ENCODE measurements at places on chromosomes 7 and 10.

DNA sequence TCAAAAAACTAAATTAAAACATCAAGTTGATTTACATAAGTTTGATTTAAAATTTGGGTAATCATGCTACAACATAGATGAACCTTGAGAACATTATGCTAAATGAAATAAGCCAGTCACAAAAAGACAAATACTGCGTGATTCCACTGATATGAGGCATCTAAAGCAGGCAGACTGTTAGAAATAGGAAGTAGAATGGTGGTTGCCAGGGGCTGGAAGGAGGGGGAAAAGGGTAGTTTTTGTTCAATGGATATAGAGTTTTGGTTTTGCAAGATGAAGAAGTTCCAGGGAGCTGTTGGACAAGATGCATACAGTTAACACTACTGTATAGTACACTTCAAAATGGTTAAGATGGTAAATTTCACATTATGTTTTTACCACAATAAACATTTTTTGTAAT, 45.0 kb upstream of the IFRD1 start:
- DNase-seq: no peak

GRCh38 chr7:74466196-74466813, 12.6 kb downstream of the GTF2IRD1 start:
- no peak for DNase-seq

DNA sequence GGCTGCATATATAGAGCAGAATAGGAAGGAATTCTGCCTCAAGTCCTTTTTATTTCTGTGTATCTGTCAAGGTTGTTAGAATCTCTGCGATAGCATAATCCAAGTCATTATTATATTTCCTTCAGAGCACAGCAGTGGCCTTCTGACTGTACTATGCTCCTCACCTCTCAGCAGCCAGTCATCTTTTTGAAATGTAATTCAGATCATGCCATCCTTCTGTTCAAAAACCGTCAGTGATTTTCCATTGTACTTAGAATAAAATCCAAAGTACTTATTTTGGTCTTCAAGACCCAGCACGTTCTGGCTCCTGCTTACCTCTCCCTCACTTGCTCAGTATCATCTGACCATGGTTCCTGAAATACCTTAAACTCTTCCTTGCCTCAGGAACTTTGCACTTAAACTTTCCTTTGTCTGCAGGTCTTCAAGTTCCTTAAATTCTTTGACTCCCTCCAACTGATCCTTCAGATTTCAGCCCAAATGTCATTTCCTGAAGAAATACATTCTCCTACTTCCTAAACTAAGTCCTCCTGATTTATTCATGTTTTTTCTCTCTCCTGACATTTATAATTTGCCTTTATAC, 112.4 kb downstream of the ST7 start:
- DNase-seq: no peak

GRCh38 chr10:130489891-130490290, 353.7 kb downstream of the GLRX3 start:
- DNase-seq: no peak

- no peak for DNase-seq
Measured at GRCh38 chr7:40147371-40148246, 12.8 kb downstream of the SUGCT start.

GRCh38 chr10:84563868-84564267, 235.5 kb downstream of the CCSER2 start:
- no peak for DNase-seq

DNA sequence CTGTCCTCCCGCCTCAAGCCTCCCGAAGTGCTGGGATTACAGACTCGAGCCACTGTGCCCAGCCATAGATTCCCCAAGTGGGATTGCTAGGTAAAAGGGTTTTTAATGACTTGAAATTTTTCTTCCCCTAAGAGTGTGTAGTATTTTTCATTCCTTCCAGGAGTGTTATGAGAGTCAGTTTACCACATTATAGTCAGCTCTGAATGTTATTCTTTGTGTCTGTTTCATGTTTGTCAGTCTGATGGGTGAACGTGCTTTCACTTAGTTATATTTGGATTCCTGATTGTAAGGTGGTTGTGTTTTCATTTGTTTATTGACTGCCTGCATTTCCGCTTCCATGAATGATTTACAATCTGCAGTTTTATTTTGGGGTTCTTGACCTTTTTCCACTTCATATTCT, 6.3 kb downstream of the ZNF212 start:
- DNase-seq: no peak

DNA sequence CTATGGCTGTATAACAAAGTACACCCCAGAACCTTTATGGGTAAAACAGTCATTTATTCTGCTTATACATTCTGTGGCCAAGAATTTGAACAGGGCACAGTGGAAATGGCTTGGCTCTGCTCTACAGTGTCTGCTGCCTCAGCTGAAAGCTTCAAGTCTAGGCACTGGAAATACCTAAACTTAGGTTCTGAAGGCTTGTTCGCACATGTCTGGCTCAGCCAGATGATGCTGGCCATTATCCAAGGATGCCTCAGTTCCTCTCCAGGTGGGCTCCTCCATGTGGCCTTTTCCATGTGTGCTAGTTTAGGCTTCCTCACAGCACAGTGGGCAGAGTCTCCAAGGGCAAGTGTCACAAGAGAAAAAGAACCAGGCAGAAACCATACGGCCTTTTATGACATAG, 76.8 kb downstream of the RALA start:
- no peak for DNase-seq

DNA sequence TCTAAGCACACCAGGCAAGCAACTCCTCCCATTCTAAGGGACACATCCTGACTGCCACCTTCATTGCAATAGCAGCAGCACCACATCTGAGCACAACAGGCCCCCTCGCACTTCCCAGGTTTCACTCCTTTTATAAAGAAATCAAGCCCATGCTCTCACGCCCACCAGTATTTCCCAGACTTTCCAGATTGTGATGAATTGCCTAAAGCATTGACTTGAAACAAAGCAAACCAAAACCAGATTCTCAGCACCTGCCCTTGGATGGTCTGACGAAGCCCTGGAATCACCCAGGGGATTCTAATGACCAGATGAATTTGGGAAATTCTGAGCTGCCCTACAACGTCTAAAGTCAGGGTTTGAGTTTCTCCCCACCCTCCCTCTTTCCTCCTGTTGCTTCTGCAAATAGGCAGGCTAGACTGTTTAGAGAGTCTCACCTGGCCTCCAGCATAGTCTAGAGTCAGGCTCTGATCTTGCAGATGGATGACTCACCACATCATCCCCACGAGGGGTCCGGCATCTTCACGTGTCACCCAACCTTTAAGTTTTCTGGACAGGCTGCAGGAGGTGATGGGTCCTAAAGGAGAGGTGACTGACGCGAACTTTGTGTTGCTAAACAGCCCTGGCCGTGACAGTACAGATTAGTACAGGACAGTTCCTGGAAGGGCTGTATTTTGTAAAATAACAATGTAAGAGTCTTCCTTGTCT, 198.0 kb downstream of the SKIDA1 start:
- no peak for DNase-seq
